NCI-H510A (cell line): ENCODE measurements at places on chromosomes 2 and 18.

DNA sequence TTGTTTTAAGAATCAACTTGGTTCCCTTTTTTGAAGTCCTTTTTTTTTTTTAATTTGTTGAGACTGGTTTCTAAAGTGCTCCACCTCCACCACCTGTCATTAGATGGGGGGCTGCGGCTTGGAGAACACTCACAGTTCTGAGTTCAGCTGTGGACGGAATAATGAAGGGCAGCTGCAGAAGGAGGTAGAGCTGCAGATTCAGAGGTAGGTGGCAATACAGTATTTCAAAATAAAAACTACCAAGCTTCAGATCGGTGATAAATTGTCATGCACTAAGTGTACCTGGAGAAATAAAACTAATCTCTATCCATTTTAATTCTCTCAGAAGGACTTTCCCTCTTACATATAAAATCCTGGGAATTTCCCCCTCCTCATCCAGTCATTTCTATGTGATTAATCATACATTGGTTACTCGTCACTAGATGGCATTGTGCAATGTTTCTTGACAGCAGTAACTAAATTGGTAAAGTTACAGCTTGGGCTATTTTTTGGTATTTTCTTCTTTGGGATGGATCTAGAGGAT lies 81.1 kb upstream of the SLC39A10 start:
- DNase-seq = no peak

DNA sequence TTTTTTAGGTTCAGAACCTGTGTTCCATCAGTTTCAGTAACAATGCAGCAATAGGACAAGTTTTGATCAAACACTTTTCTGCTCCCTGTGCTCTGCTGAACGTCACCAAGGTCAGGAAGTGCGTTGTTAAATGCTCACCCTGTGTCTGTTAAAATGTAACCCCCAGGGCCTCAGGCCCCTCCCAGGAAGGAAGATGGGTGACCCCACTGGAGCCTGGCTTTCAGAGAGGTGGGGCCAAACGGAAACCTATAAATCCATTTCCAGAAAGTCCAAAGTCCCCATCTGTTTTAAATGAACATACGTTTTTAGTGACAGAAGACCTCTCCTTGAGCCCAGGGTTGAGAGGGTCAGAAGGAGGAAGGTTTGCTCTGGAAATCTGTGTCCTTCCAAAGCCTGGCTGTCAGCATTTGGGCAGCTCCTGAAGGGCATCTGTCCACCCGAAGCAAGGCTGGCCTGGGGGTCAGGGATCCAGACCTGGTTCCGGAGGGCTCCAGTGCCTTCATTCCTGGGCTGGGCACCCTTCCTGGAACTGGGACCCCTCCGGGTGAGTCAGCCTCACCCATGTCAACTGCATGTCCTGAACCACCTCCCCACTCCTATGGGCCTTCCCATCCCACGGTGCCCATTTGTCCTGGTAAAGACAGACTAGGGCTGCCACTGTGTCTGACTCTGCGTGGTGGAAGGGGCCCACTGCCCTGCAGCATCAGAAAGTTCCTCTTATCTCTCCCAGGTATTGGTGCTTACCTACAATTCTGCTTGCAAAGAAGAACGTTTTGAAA lies 117.4 kb upstream of the COPS8 start:
- no peak for DNase-seq

- no peak for DNase-seq
Measured at GRCh38 chr2:30213326-30213725, 18.0 kb upstream of the LBH start.

- no peak for DNase-seq
Measured at GRCh38 chr2:224518806-224519580, 66.2 kb downstream of the CUL3 start.

DNA sequence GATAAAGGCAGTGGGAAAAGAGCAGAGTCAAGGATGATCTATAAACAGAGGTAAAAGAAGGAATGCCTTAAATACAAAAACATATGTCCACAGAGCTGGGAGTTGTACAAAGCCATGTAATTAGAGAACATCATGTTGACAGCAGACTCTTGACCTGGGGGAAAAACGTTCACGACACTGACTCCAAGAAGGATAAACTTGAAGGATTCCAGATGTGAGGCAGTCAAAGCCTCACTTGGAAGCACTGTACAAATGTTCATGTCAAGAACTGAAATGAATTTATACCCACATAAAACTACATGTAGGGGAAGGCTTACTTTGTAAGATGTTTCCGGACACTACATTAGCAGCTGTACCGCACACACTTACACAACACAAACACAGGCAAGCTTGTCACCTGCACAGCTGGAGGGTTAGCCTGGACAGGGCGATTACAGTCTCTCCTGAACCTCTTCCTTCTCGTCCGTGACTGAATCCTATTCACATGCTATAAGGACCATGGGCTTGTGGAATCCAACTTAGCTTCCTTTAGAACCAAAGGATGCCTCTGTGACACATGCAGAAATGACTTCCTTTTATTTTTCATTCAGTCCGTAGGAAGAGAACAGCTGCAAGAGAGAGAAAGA lies 88.6 kb downstream of the SH3YL1 start:
- DNase-seq = no peak

DNA sequence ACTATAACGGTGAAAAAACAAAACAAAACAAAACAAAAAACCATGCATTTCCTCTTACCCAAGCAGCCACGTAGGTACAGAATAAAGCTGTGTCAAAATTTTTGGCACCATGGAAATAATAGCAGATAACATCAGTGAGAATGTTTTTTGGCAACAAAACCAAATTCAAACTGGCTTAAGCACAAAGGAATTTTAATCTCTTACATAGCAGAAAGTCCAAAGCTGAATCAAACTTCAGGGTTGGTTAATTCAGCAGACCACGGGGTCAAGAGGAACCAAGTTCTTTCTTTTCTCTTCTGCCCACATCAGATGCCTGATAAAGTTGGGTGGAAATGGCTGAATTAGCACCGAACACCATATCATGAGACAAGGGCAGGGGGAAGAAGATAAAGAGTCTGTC lies 129.5 kb downstream of the PAX3 start:
- DNase-seq = no peak

- no peak for DNase-seq
Measured at GRCh38 chr2:17583646-17584045, 43.1 kb downstream of the VSNL1 start.

GRCh38 chr2:175206866-175207265 lies 25.4 kb upstream of the ATP5MC3 start:
- no peak for DNase-seq

- DNase-seq = no peak
Measured at GRCh38 chr18:79517341-79517740, 121.6 kb downstream of the NFATC1 start.
